NCI-H1436 treated with DMSO at 0.1 percent for 48 hours (cell line): ENCODE measurements at places on chromosomes 1 and 21.

DNA sequence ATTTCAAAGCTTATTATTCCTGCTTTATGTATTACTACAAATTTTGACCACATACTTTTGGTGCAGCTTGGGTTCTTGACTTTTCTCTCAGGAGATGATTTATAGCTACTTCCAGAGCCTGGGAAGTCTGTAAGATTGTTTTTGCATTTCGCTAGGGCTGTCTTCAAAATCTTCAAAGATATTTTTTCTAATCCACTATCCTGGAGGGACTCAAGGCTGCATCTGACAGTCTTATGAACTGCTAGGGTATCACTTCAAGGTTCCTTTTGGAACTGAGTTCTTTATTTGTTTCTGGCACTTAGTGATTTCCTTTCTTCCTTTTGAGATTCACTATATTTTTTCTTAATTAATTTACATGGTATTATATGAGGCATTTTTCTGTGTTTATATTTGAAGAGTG, 90.0 kb upstream of the LYPLAL1 start:
- no peak for DNase-seq

- DNase-seq = no peak
These were observed 843.8 kb downstream of the USP25 start for GRCh38 chr21:16573578-16573977.

DNA sequence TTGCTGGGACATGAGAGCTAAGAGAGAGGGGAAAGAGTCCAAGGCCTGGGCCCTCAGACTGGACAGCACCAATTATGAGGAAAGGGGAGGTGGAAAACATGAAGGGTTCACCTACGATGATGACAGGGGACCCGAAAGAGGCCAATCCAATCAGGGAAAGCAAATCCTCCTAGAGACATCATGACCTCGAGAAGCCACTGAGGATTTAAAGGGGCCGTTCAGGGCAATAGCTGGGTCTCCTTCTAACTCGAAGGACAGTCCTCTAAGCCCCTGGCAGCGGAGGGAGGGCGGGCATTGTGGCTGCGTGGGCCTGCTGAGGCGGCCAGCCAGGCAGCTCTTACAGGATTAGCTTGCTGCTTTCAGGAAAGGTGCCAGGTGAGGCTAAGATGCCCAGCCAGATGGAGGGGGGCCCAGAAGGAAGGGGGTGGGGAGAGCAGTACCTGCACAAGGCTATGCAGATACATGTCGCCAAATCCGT, 7.4 kb downstream of the MEF2D start:
- DNase-seq = no peak

DNA sequence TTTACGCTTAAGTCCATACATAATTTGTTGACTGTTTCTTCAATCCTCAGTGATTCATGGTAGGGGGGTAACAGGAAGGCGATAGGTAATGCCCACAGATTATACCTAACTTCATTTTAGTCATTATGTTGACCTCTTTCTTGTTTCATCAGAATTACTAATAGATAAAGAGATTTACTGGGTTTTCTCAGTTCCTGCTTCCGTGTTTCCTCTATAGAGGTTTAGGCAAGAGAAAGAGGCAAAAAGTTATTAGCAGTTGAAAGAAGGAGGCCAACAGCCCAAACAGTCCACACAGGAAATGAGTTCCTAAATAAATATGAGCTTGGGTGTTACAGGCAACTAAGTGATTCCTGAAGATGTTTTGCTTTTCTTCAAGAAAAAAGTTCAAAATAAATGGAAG, 17.9 kb upstream of the CLCA1 start:
- no peak for DNase-seq

DNA sequence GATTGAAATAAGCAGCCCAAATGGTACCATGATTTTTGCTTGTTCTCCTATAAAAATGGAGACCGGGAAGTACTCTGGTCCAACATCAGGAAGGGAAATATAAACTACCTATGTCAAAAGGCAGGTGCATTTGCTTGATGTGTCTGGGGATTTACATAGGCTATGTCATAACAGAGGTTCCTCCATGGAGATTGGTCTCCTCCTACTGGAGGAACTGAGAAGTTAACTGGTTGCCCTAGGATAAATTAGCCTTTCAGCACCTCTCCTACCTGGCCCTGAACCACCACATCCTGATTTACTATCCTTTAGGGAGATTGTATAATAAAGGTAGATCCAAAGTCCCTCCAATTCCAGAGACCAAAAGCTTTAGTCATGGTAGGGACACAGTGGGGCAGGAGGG, 1109.3 kb upstream of the B3GALT2 start:
- no peak for DNase-seq

- DNase-seq = no peak
These were observed 256.8 kb upstream of the C1orf105 start for GRCh38 chr1:172163498-172164215.

GRCh38 chr1:154968731-154969130, 1.8 kb downstream of the SHC1 start:
- DNase-seq = no peak

- DNase-seq = no peak
These were observed 79.6 kb upstream of the AK4 start for GRCh38 chr1:65068202-65069010.

GRCh38 chr1:16164213-16165072, 8.6 kb upstream of the EPHA2 start:
- no peak for DNase-seq

DNA sequence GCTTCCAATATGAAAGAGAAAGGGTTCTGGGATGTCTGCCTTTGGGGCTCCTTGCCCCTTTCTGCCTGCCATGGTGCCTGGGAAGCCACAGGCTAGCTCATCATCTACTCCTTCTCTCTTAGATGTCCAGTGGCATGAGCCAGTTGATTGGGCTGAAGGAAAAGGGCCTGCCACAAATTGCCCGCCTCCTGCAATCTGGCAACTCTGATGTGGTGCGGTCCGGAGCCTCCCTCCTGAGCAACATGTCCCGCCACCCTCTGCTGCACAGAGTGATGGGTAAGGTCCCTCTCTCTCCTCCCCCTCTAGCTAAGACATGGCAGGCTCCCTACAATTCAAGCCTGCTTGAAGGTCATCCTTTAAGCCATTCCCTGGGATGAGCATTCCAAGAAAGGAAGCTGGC, 41.0 kb downstream of the PKP1 start:
- DNase-seq = no peak

DNA sequence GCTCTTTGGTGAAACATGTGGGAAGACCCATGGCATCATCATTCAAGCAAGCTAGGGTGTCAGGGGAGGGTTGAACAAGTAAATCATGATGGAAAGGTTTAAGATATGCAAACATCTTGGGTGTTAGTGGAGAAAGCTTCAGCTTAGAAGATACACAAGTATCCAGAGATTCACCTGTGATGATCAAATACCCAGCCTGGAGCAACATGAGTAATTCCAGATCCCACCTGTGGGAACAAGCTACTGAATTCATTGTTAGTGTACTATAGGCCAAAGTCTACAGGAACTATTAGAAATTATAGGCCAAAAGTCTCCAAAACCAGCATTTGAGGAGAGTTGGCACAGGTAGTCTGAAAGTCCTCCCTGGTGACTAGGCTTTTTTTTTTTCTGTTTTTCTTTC, 499.9 kb downstream of the NUF2 start:
- DNase-seq = no peak

- DNase-seq = no peak
These were observed 29.8 kb downstream of the POU2F1 start for GRCh38 chr1:167250482-167250881.

DNA sequence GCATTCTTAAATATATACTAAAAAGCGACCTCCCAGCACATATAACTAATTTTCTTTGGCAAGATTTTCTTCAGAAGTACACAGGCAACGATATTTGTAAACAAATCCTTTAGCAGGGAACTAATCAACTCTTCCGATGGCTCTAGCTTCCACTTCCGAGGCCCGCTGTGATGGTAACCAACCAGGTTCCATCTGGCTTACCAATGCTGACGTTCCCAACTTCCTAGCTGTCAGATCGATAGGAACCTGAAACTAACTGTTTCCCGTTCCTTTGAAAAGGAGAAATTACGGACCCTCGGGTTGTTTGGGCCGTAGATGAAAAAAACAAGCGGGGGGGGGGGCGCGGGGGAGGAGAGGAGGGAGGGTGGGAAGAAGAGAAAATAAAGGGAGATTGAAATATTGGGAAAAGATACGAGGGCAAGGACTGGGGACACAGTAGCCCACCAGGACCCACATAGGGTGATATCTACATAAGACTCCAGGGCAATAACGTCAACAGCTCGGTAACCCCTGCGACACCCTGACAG, 513 bp downstream of the GTF2B start:
- DNase-seq = no peak

GRCh38 chr1:80181418-80181817, 1174.9 kb upstream of the ADGRL4 start:
- DNase-seq = no peak

DNA sequence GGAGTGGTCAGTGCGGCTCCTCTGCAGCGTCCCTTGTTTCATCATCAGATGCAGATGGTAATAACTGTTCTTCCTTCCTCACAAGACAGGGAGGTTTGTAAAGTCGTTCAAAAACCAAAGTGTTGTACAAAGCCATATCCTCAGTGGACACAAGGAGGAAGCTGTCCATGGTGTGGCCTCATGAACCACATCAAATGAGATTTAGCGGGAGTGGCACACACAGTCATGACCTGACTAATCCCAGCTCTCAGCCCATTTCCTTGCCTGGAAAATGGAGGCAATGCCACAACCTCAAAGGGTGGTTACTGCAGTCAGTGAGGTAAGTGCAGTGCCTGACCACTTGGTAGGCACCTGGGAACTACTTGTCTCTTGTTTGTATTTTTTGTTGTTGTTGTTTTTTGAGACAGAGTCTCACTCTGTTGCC, 13.4 kb downstream of the ENTREP3 start:
- DNase-seq = no peak
